ENCODE measurements at places on chromosomes 5 and 9.

- peak; percentile 7 for DNase-seq
Measured at GRCh38 chr5:27652505-27652904, 614.1 kb upstream of the CDH9 start.

DNA sequence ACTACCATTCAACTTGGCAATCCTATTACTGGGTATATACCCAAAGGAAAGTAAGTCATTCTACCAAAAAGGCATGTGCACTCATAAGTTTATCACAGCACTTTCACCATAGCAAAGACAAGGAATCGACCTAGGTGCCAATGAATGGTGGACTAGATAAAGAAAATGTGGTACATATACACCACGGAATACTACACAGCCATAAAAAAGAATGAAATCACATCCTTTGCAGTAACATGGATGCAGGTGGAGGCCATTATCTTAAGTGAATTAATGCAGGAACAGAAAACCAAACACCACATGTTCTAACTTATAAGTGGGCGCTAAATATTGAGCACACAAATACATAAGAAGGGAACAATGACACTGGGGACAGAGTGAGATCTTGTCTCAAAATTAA lies 65.8 kb upstream of the SUB1 start:
- no peak for DNase-seq

DNA sequence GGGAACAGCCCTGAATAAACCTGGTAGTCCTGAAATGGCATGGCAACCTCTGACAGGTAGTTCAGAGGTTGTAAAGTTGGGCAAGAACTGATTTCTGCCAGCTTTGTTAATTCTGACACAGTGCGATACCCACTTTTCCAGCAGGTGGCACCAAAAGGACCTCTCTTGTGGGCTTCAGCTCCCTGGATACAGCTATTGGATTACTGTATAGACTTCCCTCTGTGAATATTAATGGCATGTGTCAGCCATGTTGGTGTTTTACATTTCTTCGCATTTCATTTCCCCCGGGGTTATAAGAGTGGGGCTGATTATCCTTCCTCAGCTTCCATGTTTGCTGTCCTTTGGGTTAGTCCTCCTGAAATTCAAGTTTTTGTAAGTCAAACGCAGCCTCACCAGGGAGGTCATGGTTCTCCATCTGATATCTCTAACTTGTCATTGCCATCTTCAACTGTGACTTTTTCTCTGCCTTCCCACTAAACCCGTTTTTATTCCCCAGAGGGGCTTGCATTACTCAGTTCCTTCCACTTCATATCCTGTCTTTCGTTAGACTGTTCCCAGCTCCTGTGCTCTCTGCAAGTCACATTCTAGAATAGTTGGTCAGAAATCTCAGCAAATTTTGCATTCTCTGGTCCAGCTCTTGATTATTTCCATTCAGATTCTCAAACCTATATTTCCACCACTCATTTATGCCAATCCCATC lies 135.6 kb downstream of the LIFR start:
- peak; percentile 57 for DNase-seq

DNA sequence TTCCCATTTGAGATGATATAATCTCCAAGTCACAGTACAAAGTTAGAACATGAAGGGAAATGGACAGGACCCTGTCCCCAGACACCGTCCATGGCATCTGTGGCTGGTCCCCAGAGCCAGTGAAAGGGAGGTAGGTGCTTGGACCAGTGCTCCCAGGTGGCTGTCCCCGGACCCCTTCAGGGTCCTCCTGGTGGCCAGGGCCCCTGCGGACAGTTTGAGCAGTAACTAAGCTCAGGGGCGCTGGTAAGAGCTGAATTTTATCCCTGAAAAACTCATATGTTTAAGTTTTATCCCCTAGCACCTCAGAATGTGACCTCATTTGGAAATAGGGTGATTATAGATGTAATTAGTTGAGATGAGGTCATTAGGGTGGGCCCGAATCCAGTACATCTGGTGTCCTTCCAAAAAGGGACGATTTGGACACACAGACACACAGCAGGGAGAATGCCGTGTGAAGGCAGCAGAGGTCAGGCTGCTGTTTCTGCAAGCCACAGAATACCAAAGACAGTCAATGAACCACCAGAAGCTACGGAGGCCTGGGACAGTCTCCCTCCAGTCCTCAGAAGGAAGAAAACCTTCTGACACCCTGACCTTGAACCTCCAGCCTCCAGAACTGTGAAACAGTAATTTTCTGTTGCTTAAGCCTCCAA lies 185.0 kb downstream of the ATPSCKMT start:
- DNase-seq, result no peak

- DNase-seq, result no peak
Measured at GRCh38 chr5:135986891-135987401, 32.2 kb upstream of the LECT2 start.

- peak; percentile 59 for DNase-seq
Measured at GRCh38 chr5:32942225-32942989, 231.3 kb downstream of the NPR3 start.

DNA sequence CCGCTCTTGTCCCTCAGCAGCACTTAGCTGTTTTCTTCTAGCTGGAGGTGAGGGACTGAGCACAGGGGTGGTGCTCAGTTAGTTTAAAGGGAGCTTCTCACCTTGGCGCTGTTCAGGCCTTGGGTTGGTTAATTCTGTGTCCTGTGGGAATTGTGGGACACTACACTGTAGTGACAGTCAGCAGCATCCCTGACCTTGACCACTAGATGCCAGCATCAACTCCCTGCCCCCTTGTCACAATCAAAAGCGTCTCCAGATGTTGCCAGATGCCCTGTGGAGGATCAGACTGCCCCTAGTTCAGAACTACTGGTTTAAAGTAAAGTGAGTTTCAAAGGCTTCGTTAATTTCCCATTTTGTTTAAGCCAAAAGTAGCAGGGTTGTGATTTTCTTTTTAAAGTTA lies 65.5 kb upstream of the DMRT3 start:
- DNase-seq, result peak; percentile 71

DNA sequence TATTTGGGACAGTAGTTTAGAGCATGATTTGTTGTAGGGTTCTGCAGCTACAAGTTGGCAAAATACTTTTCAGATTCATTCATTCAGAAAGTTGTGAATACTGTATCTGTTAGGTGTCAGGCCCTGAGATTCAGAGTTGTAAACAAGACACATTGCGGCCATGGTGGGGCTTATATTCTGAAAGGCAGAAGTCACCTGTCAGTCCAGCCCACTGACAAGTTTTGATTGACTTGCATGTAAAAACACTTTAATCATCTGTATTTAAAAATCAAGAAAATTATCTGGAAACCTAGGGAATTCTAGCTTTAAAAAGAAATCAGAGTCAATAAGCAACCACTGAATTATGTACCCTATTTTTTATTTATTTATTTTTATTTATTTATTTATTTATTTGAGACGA lies 13.0 kb downstream of the LARP1 start:
- DNase-seq, result no peak

DNA sequence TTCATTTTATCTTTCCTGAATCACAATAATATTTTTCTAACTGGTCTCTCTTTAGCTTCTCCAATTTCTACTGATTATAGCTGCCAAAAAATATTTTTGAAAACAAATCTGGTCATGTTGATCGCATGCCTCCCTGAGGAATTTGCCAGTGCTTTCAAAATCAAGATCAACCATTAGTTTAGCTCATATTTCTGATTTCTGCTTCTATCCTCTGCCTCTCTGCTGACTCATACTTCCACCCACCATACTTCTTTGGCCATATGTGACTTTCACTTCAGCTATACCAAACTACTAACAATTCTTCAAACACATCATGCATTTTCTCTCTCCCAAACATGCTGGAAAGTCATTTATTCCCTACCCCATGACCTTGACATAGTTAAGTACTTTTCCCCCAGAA lies 636.5 kb downstream of the TLE1 start:
- no peak for DNase-seq

DNA sequence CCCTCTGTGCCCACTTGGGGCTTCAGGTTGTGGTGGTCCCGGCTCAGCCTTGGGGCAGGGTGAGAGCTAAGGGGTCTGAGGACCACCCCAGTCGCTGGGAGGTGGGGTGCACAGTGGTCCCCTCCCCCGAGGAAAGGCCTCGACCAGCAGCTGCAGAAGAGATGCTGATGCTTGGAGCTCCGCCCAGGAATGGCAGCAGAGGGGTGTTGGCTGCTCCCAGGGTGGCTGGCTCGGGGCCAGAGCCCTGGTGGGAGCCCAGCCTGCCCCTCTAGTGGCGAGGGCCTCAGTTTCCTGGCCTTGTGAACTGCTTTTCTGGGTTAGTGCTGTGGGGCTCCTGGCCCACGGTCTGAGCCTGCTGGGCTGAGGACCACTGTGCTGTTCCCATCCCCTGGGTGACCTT lies 1.2 kb downstream of the DIPK1B start:
- no peak for DNase-seq

- DNase-seq, result no peak
Measured at GRCh38 chr5:108016101-108016500, 345.4 kb upstream of the EFNA5 start.

- no peak for DNase-seq
Measured at GRCh38 chr5:95925939-95926338, 35.7 kb downstream of the ELL2 start.

DNA sequence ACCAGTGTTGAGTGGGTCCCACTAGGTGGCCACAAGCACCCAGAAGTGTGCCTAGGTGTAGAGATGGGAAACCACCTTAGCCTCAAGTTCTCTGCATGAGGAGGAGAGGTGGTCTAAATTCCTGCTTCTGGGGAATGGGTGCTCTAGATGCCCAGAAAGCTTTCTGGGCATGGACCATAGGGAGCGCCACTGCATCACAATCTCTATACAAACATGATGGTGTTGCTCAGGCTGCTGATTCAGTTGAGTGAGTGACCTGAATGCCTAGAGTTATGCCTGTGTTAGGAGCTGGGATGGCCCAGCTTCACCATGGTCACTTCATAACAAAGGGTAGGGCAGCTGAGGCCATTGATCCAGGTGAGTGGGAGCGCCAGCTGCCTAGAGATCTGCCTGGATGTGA lies 667.9 kb upstream of the ARRDC3 start:
- DNase-seq, result no peak

DNA sequence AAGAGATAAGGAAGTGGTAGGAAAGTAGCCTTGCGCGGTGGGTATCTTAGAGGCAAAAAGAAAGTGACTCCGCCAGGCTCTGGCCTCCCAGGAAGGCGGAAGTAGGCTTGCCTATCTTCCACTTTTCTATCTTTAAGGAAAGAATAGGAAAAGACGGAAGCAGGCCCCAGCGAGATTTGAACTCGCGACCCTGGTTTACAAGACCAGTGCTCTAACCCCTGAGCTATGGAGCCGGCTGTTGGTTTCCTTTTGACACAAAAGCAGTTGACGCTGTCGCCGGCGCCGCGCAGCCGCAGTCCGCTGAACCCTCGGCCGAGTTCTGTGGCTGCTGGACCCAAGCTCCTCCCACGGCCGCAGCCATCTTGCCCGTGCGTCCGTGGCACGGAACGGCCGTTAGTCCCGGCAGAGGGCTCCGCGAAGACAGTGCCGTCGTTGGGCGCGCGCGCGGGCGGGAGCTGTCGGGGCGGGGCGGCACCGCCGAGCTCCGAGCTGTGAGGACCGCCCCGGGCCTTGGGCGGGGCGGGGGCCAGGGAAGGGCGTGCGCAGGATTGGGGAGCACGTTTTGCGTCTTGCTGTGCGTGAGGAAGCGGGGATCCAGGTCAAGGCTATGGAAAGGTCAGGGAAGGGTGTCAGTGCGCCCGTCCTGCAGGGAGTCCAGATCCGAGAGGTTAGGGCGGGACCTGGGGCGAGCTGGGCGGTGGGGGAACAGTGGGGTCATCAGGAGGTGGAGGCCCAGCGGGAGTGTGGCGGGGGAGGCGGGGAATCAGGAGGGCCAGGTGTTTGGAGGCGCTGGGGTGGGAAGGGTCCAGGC lies 13.3 kb downstream of the TRIM7 start:
- peak; percentile 95 for DNase-seq

DNA sequence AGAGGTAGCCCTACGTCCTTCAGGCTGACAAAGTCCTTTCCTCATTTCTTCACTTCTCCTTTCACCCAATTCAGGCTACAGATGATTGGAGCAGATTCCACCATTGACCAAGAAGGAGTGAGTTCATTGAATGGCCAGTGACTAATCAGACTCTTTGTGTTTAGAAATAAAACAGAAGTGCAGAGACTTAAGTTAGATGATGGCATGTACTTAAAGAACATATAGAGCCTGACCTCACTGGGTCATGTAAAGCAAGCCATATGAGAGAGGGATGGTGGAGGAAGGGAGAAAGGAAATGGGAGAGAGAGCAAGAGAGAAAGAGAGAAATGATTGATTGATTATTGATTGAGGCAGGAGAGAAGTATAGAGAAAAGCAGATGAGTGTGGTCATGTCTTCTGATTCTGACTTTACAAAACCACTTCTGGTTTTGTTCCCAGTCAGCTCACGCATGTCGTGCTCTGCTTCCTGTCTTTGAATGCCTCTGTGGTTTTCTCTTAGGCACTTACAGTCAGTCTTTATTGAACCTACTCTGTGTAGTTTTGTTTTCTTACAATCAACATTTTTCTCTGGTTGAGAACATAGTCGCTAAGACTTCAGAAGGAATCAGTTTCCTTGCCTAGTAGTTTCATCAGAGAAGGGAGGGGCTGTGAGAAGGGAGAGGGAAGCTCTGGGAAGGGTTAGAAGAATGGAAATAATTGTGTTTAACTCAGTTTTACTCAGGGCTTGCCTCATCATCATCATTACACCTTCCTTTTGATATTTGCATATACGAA lies 149.2 kb upstream of the KLF9 start:
- peak; percentile 76 for DNase-seq

- no peak for DNase-seq
Measured at GRCh38 chr5:148843510-148844318, 17.3 kb downstream of the ADRB2 start.

DNA sequence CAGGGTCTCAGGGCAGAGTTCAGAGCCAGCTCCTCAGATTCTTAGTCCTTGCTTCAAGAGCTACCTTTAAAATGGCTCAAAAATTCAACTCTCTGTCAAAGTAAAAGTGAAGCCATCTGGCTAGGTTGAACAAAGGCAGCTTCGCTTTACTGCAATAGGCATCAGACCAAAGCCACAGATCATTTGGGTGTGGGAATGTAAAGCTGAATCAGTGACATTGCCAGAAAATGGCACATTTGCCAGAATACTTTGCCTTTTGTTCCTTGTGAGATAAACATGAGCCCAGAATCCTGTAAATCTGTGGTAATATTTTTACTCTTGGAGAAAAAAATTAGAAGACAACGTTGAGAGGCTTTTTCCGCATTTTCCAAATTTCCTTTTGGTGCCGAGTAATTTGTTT lies 210.5 kb downstream of the PALM2AKAP2 start:
- no peak for DNase-seq

GRCh38 chr5:132481596-132482211 lies 8.9 kb downstream of the IRF1 start:
- DNase-seq, result no peak

DNA sequence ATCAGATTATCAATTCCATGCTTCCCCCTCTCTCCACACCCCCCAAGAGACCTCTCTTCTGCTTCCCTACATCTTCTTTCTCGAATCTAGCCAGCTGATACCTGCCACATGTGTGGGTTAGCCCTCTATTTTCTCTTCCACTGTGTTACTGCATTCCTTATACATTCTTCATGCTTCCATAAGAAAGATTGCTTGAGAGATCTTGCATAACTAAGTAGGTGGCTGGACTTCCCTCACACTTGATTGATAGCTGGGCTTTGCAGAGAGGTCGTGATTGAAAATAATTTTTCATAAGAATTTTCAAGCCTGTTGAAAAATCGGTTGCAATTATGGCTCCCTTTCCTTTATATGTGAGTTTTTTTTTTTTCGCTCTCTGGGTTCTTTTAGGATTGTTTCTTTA lies 33.0 kb upstream of the PANK3 start:
- DNase-seq, result no peak

All from NB4 (cell line).